ENCODE measurements at places on chromosomes 12 and 14.

DNA sequence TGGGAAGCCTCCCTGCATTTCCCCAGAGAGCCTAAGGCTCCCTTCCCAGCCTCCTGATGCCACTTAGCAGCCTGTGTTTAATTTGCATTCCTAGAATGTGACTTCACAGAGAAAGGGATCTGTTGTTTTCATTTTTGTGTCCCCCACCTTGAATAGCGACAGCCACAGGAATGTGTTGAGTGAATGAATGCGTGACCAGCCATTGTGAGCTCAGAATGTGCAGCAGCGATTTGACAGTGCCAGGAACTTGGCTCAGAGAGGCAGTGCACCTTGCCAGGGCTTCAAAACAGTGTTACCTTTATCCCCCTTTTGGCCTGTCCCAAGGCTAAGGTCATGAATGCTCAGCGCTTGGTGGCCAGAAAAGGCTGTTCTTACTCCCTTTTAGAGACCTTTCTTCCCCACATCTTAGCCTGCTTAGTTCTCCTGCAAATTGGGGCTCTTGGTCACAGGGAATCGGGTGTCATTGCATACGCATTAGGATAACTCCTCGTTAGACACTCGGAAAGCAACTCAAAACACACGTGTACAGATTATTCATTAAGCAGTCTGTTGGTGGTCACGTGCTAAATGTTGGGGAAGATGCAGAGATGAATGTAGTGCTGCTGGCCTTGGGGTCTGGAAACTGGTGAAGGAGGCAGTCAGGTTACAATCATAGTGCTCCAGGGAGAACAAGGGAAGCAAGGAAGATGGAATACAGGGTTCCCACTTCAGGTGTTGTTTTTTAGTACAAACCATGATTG, 9.8 kb downstream of the NTF3 start:
- DNase-seq, result no peak

DNA sequence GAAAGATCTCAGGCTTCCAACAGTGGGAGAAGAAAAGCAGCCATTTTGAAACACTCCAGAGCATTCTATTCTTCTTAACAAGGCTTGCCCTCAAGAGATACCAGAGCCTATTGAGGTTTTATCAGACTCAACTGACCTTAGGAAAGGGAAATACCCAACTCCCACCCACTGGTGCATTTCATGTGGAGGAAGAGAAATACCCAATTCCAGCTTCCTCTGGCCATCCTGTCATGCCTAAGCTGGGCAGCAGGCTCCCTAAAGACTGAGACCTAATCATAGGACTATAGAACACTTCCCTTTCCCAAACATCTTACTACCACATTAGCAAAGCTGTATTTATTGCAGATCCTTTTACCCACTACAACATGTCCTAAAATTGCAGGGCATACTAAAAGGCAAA, 164.5 kb downstream of the KIF21A start:
- DNase-seq, result no peak

DNA sequence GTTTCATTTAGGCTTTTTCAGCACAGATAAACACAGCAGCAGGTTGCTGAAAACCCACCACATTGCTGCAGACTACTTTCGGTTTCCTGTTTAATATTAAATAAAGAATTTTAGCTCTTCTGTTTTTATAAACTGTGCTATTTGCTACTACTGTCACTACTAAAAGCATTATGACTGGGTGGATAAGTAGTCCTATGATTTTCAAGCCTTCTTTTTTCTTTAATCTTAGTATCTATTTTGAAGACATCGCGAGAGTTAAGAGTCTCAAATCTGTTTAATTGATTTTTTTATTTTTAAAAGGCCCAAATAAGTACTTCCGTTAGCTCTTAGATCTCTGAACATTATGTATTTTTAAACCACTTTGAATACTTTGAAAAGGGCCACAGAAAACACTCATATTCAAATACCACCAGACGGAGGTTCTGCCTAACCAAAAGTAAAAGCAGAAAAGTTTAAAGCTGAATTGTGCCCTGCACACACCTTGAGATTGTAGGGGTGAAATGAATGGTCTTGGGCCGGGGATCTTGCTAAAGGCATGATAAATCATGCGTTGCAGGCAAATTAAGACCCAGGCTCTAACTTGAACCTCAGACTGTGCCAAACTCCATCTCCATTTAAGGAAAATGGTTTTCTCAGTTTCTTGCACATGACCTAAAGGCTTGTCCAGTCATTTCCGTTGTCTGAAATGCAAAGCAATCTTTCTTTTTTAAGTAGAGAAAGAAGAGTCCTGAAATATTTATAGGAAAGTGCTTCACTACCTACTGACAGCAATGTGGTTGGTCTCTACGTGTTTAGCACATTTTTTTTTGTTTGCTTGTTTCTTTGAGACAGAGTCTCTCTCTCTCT, 13.6 kb upstream of the FOXN3 start:
- no peak for DNase-seq

DNA sequence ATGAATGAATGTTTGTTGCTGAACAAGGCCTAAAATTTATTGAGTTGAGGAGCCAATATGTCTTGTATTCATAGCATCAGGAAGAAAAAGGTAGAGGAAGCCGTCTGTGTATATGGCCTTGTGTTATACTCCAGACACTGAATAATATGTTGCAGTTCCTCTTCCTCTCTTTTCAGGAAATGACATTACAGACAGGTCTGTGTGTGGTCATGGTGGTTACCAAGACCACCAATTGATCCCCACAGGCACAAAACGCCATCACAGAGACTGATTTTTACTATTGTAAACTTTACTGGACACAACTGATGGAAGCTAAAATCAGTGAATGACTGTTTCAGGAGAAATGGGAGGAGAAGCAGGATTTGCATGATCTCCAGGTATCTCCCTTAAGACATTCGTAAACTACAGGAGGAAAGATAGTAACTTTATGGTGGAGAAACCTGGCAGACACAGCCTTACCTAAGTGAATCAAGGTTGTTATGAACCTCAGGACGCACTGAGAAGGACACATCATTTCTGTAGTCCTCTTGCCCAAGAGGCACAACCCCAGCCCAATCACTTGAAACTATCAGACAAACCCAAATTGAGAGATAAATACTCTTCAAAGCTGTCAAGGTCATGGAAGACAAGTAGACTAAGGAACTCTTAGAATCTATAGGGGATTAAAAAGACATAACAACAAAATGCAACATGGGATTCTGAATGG, 334.1 kb upstream of the RGS6 start:
- DNase-seq, result no peak

DNA sequence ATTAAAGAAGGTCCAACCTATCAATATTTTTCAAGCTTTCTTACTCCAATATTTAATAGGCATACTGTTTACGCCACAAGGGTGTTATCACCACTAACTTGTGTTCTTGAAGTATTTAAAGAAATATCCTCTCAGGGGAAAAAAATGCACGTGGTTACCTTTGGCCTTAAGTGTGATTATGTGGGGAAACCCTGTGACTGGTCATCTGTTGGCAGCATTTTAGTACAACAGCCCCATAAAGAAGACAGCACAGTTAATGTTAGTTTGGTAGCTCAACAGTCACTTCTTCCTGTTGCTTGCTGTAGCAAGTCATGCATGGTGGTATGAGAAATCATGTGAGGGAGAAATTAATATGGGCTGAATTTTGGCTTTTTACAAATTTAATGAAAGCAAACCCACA, 1021.5 kb upstream of the TMEM132C start:
- DNase-seq, result no peak

DNA sequence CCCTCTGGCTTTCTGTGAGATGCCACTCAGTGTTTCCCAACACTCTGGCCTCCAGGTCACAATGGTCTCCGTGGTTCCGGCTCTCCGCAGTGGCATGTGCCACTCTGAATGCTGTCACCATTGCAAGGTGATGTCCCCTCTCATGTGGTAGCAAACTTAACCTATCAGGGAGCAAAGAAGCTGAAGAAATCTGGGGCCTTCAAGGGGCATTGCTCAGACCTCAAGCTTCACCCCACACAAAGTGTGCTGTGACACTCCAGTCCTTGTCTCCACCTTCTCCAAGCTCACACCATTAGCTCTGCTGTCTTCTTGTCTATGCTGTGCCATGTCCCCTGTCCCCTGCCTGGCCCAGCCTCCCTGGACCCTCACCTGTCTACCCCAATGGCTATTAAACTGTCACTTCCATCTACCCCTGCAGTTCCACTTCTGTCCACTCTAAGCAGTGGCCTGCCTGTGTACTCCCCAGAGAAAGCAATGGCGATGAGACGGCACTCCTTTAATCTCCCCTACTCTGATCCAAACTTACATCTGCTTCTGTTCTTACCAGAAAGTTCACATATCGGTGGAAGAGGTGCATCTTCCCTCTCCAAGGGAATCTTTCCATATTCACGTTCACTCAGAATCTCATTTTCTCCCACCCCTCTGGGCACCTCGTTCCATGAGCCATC, 93.7 kb downstream of the DHRS2 start:
- DNase-seq, result no peak

GRCh38 chr12:56104815-56105608, 653 bp downstream of the PA2G4 start:
- DNase-seq, result no peak

DNA sequence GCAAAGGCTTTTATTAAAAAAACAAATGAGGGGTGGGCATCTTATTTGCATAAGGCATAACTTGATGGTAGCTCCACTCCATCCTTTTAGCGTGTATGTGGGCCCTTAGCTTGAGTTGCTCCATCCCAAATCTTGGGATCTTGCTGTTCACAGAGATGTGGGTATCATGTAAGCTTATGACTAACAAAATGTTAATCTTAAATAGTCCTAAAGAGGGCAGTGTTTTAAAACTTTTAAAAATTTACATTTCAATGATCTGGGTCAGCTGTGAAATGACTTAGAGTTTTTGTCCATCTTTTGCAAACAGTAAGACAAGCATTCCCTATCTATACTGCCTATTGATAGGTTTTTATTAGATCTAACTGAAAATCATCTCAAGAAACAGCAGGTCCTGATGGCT, 86.0 kb downstream of the SLCO1A2 start:
- no peak for DNase-seq

DNA sequence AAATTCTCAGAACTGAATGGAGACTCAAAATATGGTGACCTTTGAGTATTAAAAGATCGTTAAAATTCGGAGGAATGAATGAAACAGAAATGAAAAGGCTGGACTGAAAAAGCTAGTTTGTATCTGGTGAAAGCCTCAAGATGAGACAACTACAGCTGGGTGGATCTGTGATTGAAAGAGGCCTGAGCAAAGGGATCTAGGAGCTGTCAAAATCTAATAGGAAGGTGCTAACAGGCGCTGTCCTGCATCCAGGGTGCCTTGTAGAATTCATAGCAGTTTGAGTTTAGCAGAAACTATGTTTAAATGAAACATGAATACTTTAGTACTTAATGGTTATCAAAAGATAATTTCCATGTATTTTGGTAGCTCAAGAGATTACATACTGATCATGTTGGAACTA, 2.3 kb downstream of the YY1 start:
- DNase-seq, result no peak

DNA sequence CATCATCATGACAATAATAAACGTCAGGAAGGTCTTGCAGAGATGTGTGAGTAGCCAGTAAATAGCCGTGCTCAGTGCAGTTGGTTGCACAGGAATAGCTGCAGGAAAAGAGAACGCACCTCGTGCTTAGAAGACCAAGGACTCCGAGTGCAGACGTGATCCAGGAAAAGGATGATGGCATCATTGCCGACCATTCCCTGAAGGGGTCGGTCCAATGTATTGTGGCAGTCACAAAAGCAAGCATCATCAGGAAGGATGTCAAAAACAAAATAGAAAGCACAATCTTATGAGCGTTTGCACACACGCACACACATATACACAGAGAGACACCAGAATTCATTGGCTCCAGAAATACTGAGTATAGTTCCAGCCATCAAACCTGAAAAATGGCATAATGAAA, 12.8 kb downstream of the DUSP6 start:
- no peak for DNase-seq

- no peak for DNase-seq
Observed at GRCh38 chr14:90023176-90023896, 38.5 kb upstream of the KCNK13 start.

- no peak for DNase-seq
Observed at GRCh38 chr12:25590011-25590721, 37.1 kb upstream of the LMNTD1 start.

DNA sequence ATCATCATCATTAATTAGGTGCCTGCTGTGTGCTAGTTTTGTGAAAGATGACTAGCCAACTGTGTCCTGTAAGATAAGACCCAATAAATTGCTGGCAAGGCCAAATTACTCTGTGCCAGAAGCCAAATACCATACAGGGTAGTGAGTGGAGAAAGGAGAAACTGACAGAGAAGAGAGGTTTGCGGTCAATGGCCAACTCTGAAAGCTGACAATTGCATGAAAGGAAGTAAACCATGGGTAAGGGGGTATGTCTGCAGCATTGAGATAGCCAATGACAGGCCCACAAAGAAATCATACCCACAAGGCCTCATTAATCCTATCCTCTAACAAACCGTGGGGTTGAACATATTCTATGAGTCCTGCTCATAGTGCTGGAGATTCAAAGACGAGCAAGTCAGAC, 236.6 kb upstream of the CCDC196 start:
- DNase-seq, result no peak

- no peak for DNase-seq
Observed at GRCh38 chr14:19851365-19851764, 23.6 kb upstream of the OR4K2 start.

- no peak for DNase-seq
Observed at GRCh38 chr12:41724216-41724615, 420.5 kb downstream of the GXYLT1 start.

DNA sequence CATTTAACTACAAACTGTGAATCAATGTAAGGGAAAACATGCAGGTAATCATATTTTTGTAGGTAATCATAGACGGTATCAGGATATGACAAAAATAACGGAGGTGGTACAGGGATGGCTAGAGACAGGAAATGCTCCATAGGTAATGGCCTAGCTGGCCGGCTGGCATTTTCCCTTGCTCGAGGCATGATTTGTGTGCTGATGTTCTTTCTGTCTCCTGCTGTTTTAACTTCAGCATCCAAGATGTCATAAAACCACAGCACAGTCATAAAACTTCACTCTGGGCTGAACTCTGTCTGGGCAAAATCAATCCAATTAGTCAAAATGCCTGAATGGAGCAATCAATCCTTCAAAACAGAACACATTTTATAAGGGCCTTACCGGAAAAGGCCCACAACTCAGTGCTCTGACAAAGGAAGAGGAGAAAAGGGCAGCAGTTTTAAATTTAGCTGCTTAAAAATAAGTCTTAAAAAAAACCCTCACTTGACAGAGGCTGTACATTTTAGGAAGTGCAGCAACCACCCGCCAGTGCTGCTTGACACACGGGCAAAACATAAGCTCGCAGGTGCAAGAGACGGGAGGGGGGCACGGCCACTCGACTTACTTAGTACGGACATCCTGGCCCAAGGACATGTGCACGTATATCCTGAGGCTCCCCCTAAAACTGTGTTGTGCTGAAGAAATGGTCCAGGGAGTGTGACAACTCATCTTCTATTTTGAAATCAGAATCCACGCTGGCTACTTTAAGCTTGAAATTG, 40.5 kb upstream of the GPR68 start:
- DNase-seq, result no peak

DNA sequence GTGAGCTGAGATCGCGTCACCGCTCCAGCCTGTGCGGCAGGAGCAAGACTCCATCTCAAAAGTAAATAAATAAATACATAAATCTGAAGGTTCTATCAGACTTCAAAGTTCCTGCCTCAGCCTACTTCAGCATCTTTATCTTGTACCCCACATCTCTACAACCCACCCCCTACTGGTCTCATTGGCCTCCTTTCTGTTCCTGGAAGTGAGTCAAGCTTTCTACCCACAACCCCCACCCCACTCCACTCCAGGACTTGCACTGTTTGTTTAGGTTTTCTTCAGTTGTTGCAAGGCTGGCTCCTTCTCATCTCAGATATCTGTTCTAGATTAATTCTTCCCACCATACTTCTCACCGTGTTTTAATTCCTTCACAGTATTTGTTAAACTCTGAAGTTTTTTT, 714 bp upstream of the PSMC6 start:
- no peak for DNase-seq

GRCh38 chr12:59076622-59077021, 156.3 kb upstream of the LRIG3 start:
- no peak for DNase-seq

Measured in stimulated activated CD4-positive, alpha-beta T cell treated with anti-CD3 and anti-CD28 coated beads, Interleukin-1b, Interleukin-23, amount 100 ng/mL, for 1 hour (primary cell).